ENCODE measurements at places on chromosomes 3 and 15.

GRCh38 chr15:39188930-39189329 lies 391.9 kb upstream of the THBS1 start:
- DNase-seq = peak; percentile 98

- DNase-seq = no peak
These were observed 1076.8 kb downstream of the TBL1XR1 start for GRCh38 chr3:176120507-176120906.

- peak; percentile 8 for DNase-seq
These were observed 121.1 kb downstream of the TPRG1 start for GRCh38 chr3:189292667-189293484.

DNA sequence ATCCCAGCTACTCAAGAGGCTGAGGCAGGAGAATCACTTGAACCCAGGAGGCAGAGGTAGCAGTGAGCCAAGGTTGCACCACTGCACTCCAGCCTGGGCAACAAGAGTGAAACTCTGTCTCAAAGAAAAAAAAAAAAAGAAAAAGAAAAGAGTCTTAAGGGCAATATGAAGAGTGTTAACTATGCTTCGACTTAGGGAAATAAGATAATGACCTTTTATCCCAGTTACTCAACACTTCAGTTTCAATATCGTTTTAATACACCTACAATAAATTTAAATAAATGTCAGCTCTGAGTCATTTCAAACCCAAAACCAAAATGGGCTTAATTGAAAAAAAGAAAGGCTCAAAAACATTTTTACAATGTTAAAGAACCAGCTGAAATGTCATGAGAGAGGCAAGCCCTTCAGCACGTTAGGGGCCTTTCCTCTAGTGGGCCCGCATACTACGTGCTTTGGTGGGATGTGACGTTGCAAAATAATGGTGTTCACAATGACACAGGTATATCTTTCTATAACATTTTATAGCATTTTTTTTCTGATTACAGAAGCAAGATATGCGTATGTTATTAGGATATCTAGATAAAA lies 15.3 kb downstream of the FYCO1 start:
- no peak for DNase-seq

DNA sequence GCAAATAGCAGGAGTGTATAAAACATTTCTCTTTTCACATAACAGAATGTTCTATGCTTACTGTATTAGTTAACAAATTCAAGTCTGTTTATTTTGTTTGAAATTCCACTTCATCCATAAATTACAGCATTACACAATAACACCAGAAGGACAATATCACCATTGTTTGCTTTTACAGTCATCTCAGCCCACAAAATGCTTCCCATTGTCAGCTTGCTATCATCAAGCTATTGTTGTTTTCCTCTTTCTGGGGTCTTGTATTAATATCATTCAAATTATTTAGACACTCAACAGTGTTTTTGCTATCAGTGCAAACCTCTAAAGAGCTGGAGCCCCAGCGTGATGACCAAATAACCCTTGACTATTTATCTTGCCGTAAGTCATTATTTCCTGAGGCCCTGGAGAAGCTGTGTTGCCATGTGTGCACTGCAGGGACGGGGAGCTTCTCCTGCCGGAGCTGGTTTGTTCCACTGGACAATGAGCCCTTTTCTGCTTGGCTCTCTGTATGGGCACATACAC lies 1.1 kb downstream of the SAMMSON start:
- no peak for DNase-seq

GRCh38 chr3:59692117-59692516 lies 642.3 kb upstream of the CFAP20DC start:
- DNase-seq = no peak

- DNase-seq = no peak
These were observed 23.1 kb upstream of the ULK4 start for GRCh38 chr3:41985018-41985417.

Measured in AG10803 (cell line).